ENCODE measurements at places on chromosomes 11 and 22.

DNA sequence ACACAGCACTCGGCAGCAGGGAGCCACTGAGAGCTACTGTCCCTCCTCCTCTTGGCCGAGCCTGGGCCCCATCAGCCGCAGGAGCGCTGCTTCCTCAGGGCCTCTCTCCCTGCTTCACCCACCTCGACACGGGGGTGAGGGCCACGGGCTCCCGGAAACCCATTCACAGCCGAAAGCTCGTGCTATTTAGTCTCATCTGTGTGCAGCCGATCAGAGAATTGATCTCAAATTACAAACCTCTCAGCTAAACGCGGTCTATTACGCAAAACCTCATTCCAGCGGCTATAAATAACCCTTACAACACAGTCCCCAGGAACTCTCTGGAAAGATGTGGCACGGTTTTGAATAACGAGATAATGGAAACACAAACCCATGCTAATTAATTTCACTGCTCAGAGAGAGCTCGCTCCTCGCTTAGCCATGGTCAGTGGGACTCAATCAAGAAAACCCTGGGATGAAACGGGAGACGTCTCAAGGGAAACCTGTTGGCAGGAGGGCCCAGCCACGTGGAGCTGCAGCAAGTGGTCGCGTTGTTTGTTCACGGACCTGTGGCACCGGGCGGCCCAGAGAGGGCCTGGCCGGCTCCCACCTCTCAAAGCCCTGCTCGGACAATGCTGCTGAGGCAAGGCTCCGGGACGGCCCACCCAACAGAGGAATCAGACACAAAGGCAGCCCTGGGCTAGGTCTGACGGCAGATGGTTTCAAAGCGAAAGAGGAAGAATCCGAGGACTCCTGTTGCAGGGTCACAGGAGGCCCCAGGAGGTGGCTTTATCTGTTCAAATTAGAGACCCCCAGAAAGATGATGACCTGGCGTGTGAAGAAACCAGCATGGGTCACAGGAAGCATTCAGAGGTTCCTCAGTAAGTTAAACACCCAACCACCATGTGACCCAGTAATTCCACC is 210.5 kb downstream of the CTTN start:
- no peak for DNase-seq

DNA sequence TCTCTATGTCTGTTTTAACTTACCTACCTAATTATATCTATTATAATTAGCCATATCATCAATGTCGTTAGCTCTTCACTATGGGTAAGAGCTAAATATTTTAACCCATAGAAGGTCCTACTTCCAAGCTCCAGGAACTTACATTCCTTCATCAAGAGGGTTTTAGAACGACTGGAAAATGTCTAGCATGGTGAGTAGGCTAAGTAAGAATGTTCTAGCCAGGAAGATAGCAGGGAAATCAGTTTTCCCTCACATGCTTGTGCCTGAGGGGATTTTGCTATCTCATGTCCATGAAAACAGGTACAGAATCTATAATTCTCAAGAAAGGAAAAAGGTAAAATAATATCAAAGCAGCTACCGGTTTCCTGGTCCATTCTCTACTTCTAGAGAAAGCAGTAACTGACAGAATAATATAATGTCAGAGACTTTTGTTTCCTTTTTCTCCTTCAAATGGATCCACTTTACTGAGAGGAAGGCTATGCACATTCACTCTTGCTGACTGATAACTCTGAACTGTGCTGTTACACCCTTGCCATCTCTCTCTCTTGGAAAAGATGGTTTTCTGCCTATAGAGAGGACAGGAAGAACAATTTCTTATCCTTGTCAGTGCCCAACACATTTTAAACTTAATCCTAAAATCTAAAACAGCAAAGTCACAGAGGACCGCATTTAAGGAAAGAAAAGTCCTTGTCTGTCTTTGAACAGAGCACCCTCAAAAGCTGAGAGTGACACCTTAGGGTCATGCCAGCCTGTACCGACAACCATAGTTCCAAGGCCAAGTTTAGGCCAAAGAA is 67.0 kb downstream of the MAML2 start:
- DNase-seq = no peak

GRCh38 chr11:14386895-14387480 is 28.0 kb upstream of the RRAS2 start:
- no peak for DNase-seq

DNA sequence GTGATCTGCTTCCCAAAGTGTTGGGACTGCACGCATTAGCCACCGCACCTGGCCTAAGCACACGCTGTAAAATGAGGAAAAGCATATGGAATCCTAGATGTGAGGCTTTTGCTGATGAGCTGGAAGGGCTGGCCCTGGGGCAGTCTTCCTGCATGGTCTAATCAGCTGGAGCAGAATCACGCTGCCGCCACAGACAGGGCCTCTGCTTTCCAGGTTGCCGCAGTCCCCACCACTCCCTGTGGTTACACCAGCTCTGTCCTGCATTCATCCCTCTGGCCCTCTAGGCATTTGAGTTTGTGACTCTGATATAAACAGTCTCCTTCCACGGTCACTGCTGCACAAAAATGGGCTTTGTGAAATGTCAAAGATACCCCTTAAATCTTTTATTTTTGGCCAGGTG is 17.1 kb downstream of the RPS6KA4 start:
- no peak for DNase-seq

GRCh38 chr11:1117992-1118391 is 39.8 kb upstream of the MUC5AC start:
- DNase-seq = no peak

GRCh38 chr11:74255741-74256375 is 55.6 kb downstream of the P4HA3 start:
- DNase-seq = peak; percentile 86

- no peak for DNase-seq
Observed at GRCh38 chr11:121149116-121149515, 48.1 kb downstream of the TECTA start.

- no peak for DNase-seq
Observed at GRCh38 chr11:12235553-12235946, 125.2 kb downstream of the MICAL2 start.

DNA sequence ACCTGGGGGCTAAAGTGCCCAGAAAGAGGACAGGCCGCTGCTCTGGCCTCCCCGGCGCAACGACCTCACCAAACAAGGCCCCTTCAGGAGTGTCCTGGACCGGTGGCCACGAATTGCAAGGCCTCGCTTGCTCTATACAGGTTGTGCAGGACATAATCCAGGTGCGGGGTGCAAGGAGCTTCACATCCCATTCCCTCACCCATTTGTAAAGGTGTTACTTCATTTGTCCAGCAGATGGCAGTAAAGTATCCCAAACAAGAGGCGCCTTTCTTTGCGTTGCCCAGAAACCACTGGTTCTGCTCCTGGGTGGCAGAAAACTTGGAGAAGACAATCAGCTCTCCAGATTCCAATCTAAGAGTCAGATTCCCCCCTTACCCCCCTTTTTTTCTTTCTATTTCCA is 35.9 kb upstream of the PRDM11 start:
- DNase-seq = peak; percentile 73

DNA sequence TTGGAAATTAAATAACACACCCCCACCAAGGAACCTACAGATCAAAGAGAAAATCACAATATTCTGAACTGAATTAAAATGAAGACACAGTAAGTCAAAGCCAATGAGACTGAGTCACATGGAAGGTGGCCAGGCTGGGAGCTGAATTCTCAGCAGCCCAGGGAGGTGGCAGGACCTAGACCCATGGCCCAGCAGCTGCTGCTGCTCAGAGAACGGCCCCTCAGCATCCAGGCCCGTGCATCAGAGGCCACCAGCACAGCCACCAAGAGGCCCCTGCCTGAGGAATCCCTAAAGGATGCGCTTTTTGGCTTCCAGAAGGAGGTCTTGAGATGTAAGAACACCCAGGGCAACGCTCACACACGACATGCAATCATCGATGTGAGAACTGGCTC is 35.0 kb downstream of the TBX1 start:
- DNase-seq = no peak

- no peak for DNase-seq
Observed at GRCh38 chr22:27462190-27462589, 339.4 kb downstream of the MN1 start.

- DNase-seq = no peak
Observed at GRCh38 chr11:134407321-134407828, 4.7 kb downstream of the B3GAT1 start.

DNA sequence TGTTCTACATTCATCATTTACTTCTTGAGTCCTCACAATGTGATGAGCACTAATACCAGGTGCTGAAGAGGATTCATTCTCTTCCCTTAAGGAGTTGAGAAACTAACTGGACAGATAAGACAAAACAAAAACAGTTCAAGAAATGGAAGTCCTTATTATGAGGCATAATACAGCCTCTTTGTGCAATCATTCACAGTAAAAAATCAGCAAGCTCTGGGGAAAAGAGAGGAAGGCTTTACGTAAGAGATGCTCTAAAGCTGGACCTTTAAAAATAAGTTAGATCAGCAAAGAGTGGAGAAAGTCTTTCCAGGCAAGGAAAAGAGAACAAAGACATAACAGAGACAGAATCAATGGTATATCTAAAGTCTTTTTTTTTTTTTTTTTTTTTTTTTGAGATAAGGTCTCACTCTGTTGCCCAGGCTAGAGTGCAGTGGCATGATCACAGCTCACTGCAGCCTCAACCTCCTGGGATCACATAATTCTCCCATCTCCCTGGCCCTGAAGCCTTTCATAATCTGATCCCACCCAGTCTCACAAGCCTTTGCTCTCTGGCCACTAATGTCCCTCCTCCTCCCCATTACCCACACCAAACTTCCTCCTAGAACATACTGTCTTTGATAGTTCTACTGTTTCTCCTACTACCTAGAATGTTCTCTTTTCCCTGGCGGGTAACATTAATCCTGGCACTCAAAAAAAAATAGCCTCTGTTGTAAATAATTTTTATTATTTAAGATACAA is 40.9 kb downstream of the MRTFA start:
- peak; percentile 18 for DNase-seq

- DNase-seq = no peak
Observed at GRCh38 chr22:48432781-48433518, 1394.7 kb downstream of the BRD1 start.

- peak; percentile 11 for DNase-seq
Observed at GRCh38 chr11:86703987-86704386, 31.6 kb upstream of the ME3 start.

DNA sequence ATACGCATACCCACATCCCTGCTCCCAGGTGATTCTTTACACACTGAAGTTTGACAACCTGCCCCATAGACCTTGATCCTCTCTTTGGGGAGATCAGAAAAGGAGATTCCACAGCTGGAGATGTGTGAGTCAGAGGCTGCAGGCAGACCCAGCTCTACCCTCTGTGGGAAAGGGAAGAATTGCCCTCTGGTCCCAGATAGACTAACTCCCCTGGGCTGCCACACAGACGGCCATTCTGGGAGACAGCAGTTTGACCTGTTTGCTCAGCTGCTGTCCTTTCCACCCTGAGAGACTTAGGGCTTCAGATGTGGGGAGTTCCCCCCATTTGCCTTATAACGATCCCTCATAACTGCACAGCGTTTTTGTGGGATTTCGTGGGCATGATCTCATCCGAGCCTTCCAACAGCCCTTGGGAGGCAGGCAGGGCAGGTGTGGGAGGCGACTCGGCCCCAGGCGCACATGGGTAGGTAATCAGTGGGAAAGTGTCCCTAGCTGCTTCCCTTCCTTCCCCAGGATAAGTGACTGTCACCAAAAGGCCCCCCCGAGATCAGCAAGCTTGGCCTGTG is 14.1 kb downstream of the FAM83F start:
- no peak for DNase-seq

- no peak for DNase-seq
Observed at GRCh38 chr11:12241401-12241800, 131.0 kb downstream of the MICAL2 start.

DNA sequence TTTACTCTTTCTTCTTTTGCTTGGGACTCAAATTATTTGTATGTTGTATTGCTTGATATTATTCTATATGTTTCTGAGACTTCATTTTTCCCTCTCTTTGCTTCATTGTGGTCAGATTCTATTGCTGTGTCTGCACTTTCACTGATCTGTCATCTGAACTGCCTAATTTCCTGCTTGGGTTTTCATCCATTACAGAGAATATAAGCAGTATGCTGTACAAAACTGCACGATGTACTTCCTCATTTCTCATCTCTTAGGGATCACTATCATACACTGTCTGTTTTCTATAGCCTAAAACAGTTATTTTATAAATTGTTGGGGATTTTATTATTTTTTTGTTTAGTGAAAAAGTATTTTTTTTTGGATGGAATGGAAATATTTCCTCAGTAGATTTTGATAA is 736.7 kb upstream of the ANO5 start:
- DNase-seq = peak; percentile 1

DNA sequence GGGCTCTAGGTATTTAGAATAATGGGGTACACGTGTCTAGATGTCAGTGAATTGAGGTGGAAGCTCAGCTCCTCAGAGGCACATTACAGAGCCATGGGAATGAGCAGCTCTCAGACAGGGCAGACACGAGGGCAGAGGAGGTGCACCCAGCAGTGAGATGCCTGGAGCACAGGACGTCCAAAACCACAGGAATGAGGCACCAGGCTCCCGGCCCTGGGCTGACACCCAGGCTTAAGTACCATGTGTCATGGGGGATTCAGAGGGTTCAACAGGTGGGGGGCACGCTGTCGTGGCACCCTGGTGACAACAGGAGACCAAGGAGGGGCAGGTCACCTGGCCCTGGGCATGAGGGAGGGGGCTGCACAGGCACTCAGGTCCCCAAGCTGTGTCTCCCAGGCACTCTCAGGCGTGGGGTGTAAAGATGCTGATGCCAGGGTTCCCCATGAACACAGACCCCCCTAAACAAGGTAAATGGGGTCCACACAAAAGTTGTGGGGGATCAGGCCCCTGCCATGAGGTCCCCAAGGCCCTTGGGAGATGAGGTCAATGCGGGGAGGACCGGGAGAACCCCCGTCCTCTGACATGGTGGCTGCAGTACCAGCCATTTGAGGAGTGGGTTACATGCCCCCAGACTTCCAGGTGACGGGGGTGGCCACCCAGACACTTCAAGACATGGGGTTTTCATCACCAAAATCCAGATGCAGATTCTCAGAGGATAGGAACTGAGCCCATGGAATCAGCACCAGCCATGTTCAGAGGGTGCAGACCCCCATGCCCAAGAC is 5.6 kb upstream of the SYT8 start:
- no peak for DNase-seq

DNA sequence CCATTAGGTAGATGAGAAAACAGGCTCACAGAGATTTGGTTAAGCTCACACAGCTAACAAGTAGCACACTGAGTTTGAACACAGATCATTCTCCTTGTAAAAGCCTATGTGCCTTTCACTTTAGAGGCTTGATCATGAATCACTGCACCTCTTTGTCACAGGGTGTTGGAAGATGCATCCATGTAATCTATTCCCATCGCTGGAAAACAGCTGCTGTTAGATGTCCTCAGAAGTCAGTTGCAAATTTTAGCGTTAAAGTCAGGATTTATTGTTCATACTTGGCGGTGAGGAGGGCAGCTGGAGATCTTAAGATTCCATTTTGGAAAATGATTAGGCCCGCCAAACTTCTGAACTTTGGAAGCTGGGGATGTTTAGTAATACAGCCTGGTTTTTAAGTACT is 2.6 kb downstream of the CNTF start:
- DNase-seq = no peak
